ENCODE measurements at places on chromosomes 6 and 20. TPM values are rescaled to one million over a fixed set of nuclear protein-coding genes. Genes with fewer than 3 reads are reported as not detected.

- H3K36me3 ChIP-seq = no peaks in the 10 kb centered on the region
- no peak for DNase-seq
- no peak overlapping the region for H3K27ac ChIP-seq
- H3K4me3 ChIP-seq = no peak overlapping the region
- H3K27me3 ChIP-seq = peaks cover 64% of the 10 kb centered on the region
Measured at GRCh38 chr6:27288136-27289044, 23.7 kb downstream of the POM121L2 start.

DNA sequence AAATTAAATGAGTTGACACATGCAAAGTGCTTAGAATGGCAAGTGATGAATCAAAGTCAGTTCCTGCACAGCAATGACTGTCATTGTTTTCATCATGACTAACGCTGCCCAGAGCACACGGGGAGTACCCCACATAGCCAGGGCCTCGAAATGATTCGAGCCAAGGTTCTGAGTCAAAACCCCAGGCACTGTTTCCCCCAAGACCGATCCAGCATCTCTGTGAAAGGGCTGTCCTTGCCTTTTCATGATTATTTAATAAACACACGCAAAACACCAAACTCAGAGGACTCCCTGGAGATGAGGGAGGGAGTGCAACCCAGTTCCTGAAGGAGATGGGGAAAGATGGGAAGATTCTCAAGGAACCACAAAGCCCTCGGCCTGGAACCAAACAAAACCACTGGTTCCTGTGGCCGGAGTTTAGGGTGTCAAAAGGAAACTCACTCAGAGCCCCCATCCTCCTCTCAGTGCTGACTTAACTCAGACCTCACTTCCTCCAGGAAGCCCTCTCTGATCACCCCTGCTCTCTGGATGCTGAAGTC lies 3.8 kb downstream of the PREX1 start:
- no peaks in the 10 kb centered on the region for H3K27me3 ChIP-seq
- no peak overlapping the region for H3K4me3 ChIP-seq
- no peaks in the 10 kb centered on the region for H3K36me3 ChIP-seq
- peak; percentile 70 for DNase-seq
- H3K4me1 ChIP-seq = peaks cover 32% of the 10 kb centered on the region

DNA sequence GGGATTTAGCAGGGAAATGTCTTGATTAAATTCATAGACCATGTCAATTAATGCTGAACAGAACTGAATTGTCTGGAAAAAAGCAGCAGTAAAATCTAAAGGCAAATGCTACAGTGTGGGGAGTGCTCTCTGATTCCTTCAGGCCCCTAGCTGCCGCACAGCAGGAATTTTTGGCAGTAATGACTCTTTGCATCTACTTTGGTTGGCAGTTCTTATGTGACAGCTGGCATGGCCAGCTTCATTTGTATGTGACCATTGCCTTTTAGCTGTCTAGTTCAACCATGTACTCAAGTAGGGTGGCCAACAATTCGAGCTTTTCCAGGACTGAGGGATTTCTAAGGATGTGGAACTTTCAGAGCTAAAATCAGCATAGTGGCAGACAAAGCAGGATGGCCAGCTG lies 499.1 kb upstream of the MAN1A1 start:
- no peak overlapping the region for H3K4me3 ChIP-seq
- H3K4me1 ChIP-seq = no peaks in the 10 kb centered on the region
- no peak overlapping the region for H3K27ac ChIP-seq
- H3K36me3 ChIP-seq = no peaks in the 10 kb centered on the region
- no peak for DNase-seq
- no peaks in the 10 kb centered on the region for H3K27me3 ChIP-seq

DNA sequence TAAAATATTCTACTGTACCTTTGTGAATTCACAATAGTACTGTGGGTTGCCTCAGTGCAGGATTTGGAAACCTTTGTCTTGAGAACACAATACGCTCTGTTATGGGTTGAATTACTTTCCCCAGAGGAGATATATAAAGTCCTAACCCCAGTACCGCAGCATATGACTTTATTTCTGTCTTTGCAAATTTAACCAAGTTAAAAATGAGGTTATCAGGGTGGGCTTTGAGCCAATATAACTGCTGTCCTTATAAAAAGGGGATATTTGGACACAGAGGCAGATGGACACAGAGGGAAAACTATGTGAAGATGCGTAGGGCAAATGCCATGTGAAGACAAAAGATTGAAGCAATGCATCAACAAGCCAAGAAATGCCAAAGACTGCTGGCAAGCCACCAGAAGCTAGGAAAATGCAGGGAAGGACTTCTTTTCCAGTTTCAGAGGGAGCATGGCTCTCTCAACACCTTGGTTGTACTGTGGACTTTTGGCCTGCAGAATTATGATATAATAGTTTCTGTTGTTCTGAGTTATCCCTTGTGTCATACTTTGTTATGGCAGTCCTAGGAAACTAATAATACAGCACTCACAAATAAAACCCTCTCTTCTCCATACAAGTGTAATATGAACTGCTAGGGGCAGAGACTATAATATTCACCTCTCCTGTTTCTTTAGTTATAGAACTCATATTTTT lies 292.6 kb upstream of the SPTLC3 start:
- H3K36me3 ChIP-seq = no peaks in the 10 kb centered on the region
- H3K4me1 ChIP-seq = no peaks in the 10 kb centered on the region
- DNase-seq = no peak
- no peak overlapping the region for H3K27ac ChIP-seq
- H3K4me3 ChIP-seq = no peak overlapping the region
- H3K27me3 ChIP-seq = no peaks in the 10 kb centered on the region

GRCh38 chr6:47633141-47633540 lies 65.2 kb upstream of the ADGRF4 start:
- H3K27me3 ChIP-seq = no peaks in the 10 kb centered on the region
- no peak overlapping the region for H3K27ac ChIP-seq
- DNase-seq = no peak
- H3K4me3 ChIP-seq = no peak overlapping the region
- H3K36me3 ChIP-seq = no peaks in the 10 kb centered on the region
- no peaks in the 10 kb centered on the region for H3K4me1 ChIP-seq

GRCh38 chr6:13486679-13487121 lies 700 bp downstream of the GFOD1 start:
- H3K4me1 ChIP-seq = peaks cover 12% of the 10 kb centered on the region
- H3K27ac ChIP-seq = peak overlapping the region; percentile 64
- peak; percentile 59 for DNase-seq
- peak overlapping the region; percentile 86 for H3K4me3 ChIP-seq
- no peaks in the 10 kb centered on the region for H3K36me3 ChIP-seq

GRCh38 chr6:12718015-12718414 lies 1.4 kb downstream of the PHACTR1 start:
- peaks cover 11% of the 10 kb centered on the region for H3K4me1 ChIP-seq
- H3K27me3 ChIP-seq = peaks cover 2% of the 10 kb centered on the region
- DNase-seq = peak; percentile 76
- no peaks in the 10 kb centered on the region for H3K36me3 ChIP-seq
- H3K27ac ChIP-seq = no peak overlapping the region

DNA sequence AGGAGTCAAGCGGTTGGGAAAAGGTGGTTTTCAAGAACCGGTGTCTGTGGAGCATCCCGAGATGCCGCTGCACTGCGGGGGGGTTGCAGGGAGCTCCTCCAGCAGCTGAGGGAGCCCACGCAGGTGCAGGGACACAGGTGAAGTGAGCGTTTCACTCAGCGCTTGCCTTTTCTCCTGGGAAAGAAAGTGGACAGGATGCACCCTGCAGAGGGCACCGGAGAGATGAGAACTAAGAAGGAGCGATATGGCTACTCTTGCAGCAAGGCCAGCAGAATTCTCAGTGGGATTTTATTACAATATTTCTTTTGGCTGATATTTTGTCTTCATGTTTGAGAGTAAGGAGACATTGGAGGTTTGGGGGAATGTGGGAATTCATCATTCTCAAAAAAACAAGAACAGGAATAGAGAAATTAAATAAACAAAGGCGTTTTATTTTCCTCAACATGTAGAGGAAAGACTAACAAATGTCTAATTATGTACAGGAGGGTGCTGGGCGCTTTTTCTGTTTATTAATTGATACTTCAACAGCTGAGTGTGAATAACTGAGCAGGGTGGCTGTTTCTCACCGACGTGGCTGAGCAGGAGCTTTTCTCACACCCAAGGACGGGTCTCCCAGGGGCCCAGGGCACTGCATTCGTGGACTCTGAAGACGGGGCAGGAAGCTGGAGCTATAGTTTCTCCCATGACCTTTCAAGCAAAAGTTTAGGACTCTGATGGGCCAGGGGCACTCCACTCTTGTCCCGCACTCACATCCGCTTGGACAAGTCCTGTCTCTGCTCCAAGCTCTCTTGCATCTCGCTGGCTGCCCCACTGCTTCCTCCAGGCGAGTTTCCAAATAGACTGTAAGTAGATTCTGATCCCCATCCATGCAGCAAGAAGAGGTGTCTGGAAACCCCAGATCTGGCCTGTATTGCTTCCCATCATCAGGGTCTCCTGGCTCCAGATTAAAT lies 176.1 kb downstream of the SMOC2 start:
- H3K4me3 ChIP-seq = no peak overlapping the region
- H3K27ac ChIP-seq = no peak overlapping the region
- H3K36me3 ChIP-seq = no peaks in the 10 kb centered on the region
- DNase-seq = no peak
- no peaks in the 10 kb centered on the region for H3K4me1 ChIP-seq

DNA sequence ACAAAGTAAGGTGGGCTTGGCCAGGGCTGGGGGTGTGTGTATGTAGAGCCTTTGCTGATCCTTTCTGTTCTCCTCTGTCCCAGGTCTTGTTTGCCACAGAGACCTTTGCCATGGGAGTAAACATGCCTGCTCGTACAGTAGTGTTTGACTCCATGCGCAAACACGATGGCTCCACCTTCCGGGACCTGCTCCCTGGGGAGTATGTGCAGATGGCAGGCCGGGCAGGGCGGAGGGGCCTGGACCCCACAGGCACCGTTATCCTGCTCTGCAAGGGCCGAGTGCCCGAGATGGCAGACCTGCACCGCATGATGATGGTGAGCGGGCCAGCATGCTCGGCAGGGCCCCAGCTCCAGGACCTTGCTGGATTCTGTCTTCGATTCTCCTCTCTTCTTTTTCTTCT lies 6.2 kb downstream of the DXO start:
- no peaks in the 10 kb centered on the region for H3K27me3 ChIP-seq
- H3K4me1 ChIP-seq = peaks cover 18% of the 10 kb centered on the region
- no peak for DNase-seq

DNA sequence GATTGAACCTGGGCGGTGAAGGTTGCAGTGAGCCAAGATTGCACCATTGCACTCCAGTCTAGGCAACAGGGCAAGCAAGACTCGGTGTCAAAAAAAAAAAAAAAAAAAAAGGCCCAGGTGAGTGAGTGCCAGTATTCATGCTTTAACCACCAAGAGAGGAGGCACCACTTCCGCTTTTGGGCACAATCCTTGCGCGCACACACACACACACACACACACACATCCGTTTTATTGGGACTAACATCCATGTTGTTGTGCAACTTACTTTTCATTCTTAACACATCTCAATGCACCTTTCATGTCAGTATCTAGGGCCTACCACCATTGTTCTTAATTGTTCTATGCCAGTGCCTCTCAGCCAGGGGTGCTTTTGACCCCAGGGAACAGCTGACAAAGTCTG lies 263.0 kb downstream of the CDC5L start:
- no peaks in the 10 kb centered on the region for H3K27me3 ChIP-seq
- H3K27ac ChIP-seq = no peak overlapping the region
- H3K4me3 ChIP-seq = no peak overlapping the region
- no peak for DNase-seq
- no peaks in the 10 kb centered on the region for H3K36me3 ChIP-seq

The HUS1B gene
- 1.3 TPM for total RNA-seq

GRCh38 chr6:394641-395289 lies 3.2 kb downstream of the IRF4 start:
- DNase-seq = no peak
- H3K27ac ChIP-seq = no peak overlapping the region
- no peak overlapping the region for H3K4me3 ChIP-seq
- H3K27me3 ChIP-seq = peaks cover 58% of the 10 kb centered on the region
- H3K4me1 ChIP-seq = no peaks in the 10 kb centered on the region

DNA sequence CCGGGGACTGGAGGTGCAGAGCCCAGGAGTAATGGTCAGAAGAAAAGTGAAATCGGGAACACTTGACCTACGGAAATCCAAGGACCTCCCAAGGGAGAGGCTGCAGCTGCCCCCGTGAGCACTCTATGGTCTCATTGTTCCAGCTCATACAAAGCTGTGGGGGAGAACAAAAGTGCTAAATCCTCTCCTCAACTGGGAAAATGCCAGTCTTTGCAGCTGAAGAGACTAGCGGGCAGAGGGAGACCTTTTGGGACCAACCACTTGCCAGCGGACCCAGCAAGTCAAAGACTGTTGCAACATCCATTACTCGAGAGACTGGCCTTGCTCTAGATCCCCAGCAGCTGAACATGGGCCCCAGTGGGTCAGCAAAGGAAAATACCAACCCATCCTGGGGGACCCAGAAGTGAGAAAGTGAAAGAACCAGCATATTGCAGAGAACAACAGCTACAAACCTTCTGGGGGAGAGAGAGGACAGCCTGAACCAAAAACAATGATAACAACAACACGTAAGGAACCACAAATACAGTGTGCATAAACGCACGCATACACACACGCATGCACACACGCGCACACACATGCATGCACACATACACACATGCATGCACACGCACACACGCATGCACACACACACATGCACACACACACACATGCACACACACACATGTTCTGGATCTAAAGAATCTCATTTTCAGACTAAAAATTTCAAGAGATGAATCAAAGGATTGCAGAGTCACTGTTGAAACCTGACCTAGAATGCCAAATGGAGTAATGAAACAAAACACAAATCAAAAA lies 24.7 kb upstream of the ELMO2 start:
- H3K36me3 ChIP-seq = no peaks in the 10 kb centered on the region
- no peak for DNase-seq
- H3K27me3 ChIP-seq = peaks cover 17% of the 10 kb centered on the region
- no peak overlapping the region for H3K27ac ChIP-seq
- no peaks in the 10 kb centered on the region for H3K4me1 ChIP-seq
